ENCODE measurements at places on chromosomes 7 and 10. TPM values are rescaled to one million over a fixed set of nuclear protein-coding genes. Genes with fewer than 3 reads are reported as not detected.

The PHYHIPL gene
- 0.40 TPM for total RNA-seq

The STK31 gene
- 1.8 TPM for total RNA-seq

The OIT3 gene
- not detected for total RNA-seq

The ITPRID1 gene
- total RNA-seq, result not detected

The CPA2 gene
- 1.2 TPM for total RNA-seq

The PARD3 gene
- total RNA-seq, result 46.1 TPM

All from sciatic nerve (tissue), 2 donors.